ENCODE measurements at places on chromosomes 12 and 14. TPM values are rescaled to one million over a fixed set of nuclear protein-coding genes. Genes with fewer than 3 reads are reported as not detected.

The LRRC10 gene
- total RNA-seq = not detected

The KCNK10 gene
- not detected for total RNA-seq

The PTCSC3 gene
- total RNA-seq = not detected

The CIDEB gene
- total RNA-seq = 0.59 TPM

The PRPF40B gene
- 12.5 TPM for total RNA-seq

The RNASE13 gene
- not detected for total RNA-seq

The RTL1 gene
- total RNA-seq = under 0.01 TPM

The ENDOU gene
- total RNA-seq = 0.14 TPM

The CLEC9A gene
- 0.30 TPM for total RNA-seq

The CCDC88C gene
- 0.59 TPM for total RNA-seq

The AKAP5 gene
- total RNA-seq = 3.6 TPM

The GPR84 gene
- total RNA-seq = not detected
